ENCODE measurements at places on chromosomes 7 and 10. TPM values are rescaled to one million over a fixed set of nuclear protein-coding genes. Genes with fewer than 3 reads are reported as not detected.

Gene CALHM3
- 0.34 TPM for total RNA-seq

Gene CPA4
- 22.0 TPM for total RNA-seq

Gene FAM237B
- not detected for total RNA-seq

Gene DLX5
- not detected for total RNA-seq

Gene CNNM1
- not detected for total RNA-seq
